ENCODE measurements at places on chromosomes 1 and 21.

DNA sequence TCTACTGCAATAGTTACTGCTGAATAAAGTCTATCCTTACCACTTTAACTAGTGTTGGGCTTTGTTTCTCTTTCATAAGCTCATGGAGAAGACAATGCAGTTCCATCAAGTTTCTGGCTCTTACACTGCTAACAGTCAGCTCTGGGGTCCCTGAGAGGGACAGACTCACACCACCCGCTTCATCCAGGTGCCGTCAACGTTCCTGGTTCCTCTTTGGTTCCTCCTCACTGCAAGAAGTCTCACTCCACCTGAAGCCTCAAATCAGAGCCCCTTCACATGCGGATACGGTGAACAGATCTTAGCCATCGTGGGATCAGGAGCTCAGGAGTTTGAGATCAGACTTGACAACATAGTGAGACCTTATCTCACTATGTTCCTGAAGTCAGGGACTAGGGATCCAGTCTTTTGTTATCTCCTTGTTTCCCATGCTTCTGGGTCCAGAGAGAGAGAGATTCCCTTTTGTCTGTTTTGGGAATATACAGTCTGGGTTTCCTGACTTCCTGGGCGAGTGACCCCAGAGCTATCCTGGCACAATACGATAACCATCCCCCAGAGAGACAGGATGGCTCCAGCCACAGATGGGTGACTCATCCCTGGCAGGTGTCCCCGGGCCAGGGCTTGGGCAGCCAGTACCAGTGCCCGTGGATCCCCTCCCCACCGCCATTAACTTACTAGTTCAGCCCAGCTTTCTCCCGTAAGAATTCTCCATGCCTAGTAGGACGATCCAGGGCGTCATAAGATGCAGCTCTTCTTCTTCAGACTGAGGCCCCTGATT lies 14.3 kb upstream of the PCP4 start:
- no peak for DNase-seq

GRCh38 chr1:114155706-114156105 lies 2.0 kb upstream of the SYT6 start:
- DNase-seq: no peak

DNA sequence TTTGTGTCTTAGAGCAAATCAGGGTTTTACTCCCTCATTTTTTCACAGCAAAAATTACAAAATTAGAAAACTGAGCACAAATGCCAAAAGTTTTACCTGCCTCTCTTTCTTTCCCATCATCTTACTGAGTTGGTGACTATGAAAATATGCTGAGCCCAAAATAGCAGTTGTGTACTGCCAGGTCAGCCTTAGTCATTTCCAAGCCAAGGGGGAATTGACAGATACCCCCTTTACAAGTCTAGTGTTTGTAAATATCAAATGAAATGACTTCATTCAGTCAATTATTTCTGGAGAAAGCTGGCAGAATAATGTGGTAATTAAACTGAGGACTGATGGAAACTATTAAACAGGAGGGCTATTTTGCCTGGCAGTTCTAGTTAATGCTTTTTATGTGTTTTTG lies 11.4 kb upstream of the GORAB start:
- DNase-seq: no peak

- no peak for DNase-seq
Observed at GRCh38 chr1:202568826-202569225, 141.4 kb downstream of the SYT2 start.
